Smooth muscle cell of the umbilical artery (primary cell): ENCODE measurements at places on chromosomes 16 and 17. TPM values are rescaled to one million over a fixed set of nuclear protein-coding genes. Genes with fewer than 3 reads are reported as not detected.

The KRTAP2-3 gene
- total RNA-seq, result 0.65 TPM in 1 of 2 replicates, not detected in the other

The SDR42E2 gene
- not detected in 2 replicates for total RNA-seq

The ST6GALNAC1 gene
- not detected in 2 replicates for total RNA-seq

The CXCL16 gene
- total RNA-seq, result 0.37 and 0.89 TPM in 2 replicates

The CCL17 gene
- total RNA-seq, result not detected in 2 replicates

The IFT20 gene
- total RNA-seq, result 54.5 and 101 TPM in 2 replicates
